Pancreas (tissue), 10 donors: ENCODE measurements at places on chromosomes 7 and 10.

GRCh38 chr7:2283074-2283473 is 31.2 kb downstream of the SNX8 start:
- H3K27ac ChIP-seq, result no peak overlapping the region
- H3K4me1 ChIP-seq, result no peaks in the 10 kb centered on the region
- H3K36me3 ChIP-seq, result no peaks in the 10 kb centered on the region
- no peak overlapping the region for H3K4me3 ChIP-seq
- no peaks in the 10 kb centered on the region for H3K27me3 ChIP-seq
- no peak for DNase-seq

GRCh38 chr7:46752881-46753366 is 829.0 kb downstream of the TNS3 start:
- no peak for DNase-seq
- H3K27me3 ChIP-seq, result no peaks in the 10 kb centered on the region
- H3K27ac ChIP-seq, result no peak overlapping the region
- no peaks in the 10 kb centered on the region for H3K36me3 ChIP-seq
- no peaks in the 10 kb centered on the region for H3K4me1 ChIP-seq

DNA sequence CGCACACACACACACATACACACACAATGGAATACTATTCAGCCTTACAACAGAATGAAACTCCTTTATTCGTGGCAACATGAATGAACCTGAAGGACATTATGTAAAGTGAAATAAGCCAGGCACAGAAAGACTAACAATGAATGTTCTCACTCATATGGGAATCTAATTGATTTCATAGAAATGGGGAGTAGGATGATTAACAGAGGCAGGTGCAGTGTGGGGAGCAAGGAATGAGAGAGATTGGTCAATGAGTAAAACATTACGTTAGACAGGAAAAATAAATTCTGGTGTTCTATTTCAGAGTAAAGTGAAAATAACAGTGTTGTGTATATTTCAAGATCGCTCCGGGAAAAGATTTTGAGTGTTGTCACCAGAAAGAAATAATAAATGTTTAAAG is 694.5 kb downstream of the NXPH1 start:
- H3K4me3 ChIP-seq, result no peak overlapping the region
- no peaks in the 10 kb centered on the region for H3K4me1 ChIP-seq
- H3K36me3 ChIP-seq, result no peaks in the 10 kb centered on the region

DNA sequence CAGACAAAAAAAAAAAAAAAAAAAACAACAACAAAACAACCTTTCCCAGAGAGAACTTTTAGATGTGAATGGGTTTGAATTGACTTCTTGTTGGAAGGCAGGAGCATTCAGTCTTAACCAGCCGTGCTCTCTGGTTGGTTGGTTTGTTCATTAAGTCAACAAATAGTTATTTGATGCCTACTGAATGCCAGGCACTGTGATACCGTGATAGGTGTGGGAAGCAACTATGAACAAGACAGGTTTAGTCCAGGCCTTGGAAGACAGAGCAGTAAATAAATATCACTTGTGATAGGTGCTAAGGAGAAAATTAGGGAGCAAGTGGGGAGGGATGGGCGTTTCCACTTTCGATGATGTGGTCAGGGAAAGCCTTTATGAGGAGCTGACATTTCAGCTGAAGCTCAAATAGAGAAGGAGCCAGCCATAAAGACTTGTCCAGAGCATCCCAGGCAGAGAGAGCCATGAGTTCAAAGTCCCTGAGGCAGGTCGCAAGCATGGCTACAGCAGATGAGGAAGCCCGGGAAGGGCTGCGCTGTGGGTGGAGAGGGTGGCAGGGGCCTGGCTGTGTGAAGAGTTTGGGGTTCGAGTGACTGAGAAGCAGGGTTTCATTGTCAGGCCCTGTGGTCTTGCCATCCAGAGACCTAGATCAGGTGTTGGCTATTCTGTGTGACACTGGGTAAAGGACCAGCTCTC is 8.0 kb downstream of the TSPAN15 start:
- H3K36me3 ChIP-seq, result no peaks in the 10 kb centered on the region
- H3K4me1 ChIP-seq, result peaks cover 9% of the 10 kb centered on the region
- no peak overlapping the region for H3K4me3 ChIP-seq
- peak overlapping the region; percentile 85 for H3K27ac ChIP-seq
- DNase-seq, result no peak

GRCh38 chr7:41592236-41592635 is 110.7 kb downstream of the INHBA start:
- no peaks in the 10 kb centered on the region for H3K36me3 ChIP-seq
- no peak for DNase-seq
- H3K4me1 ChIP-seq, result no peaks in the 10 kb centered on the region
- H3K4me3 ChIP-seq, result no peak overlapping the region

DNA sequence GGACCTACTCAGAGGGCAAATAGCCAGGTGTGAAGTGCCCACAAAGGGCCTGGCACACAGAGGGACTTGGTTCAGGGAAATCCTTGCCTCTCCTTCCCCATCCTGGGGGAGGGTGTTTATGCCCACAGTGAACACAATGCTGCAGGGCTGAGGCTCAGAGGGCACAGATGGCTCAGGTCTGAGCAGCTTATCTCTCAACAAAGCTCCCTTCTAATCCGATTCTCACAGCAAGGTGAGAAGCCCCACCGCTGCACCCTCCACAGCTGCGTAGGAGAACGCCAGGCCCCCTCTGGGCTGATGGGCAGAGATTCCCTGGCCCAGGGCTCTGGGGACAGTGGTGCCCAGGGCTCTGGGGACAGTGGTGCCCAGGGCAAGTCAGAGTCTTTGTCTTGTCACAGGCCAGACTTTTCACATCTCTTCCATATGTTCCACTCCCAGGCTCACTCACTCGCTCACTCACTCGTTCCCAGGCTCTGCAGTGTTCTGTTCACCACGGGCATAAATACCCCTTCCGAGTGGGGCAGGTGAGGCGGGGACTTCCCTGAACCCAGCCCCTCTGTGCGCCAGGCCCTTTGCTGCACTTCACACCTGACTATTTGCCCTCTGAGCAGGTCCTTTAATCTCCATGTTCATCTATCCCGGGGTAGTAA is 8.7 kb upstream of the CDHR1 start:
- no peak overlapping the region for H3K27ac ChIP-seq
- no peak overlapping the region for H3K4me3 ChIP-seq
- no peaks in the 10 kb centered on the region for H3K36me3 ChIP-seq
- no peak for DNase-seq
- no peaks in the 10 kb centered on the region for H3K4me1 ChIP-seq
- H3K27me3 ChIP-seq, result no peaks in the 10 kb centered on the region

DNA sequence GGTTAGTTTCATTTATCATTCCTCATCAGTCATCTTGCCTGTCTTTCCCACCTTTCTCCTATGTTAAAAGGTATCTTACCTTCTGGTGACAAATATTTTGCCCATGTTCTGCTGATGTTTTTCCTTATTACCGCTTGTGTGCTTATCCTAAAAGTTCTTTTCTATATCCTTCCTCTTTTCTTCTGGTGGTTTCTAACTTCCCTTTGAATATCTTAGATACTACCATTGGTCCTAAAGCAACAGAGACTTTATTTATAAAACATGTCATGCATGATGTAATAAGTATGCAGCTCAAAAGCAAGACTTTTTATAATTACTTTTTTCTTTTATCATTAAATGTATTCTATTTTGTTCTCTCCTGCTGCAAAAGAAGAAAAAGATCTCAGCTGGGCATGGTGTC is 24.8 kb downstream of the TBC1D12 start:
- no peaks in the 10 kb centered on the region for H3K4me1 ChIP-seq
- no peaks in the 10 kb centered on the region for H3K27me3 ChIP-seq
- DNase-seq, result no peak
- H3K4me3 ChIP-seq, result no peak overlapping the region

DNA sequence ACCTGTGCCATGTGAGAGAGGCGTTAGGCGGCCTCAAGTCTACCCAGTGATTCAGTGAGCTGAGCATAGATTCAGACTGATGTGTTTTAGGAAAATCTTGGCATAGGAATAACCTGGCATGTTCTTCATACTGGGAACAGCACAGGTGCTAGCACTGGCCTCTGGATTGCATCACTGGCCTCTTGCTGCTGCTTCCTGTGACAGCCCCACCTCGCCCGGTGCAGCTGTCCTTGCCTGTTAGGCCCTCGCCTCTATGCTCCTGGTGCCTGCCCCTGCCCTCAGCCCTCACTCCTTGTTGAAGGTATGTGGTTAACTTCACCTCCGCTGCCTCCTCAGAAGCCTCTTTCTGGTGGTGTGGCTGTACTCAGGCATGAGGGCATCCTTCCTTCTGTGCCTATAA is 46.2 kb downstream of the BLNK start:
- H3K36me3 ChIP-seq, result no peaks in the 10 kb centered on the region
- H3K4me3 ChIP-seq, result no peak overlapping the region
- no peaks in the 10 kb centered on the region for H3K27me3 ChIP-seq
- DNase-seq, result peak; percentile 32
- H3K27ac ChIP-seq, result no peak overlapping the region

DNA sequence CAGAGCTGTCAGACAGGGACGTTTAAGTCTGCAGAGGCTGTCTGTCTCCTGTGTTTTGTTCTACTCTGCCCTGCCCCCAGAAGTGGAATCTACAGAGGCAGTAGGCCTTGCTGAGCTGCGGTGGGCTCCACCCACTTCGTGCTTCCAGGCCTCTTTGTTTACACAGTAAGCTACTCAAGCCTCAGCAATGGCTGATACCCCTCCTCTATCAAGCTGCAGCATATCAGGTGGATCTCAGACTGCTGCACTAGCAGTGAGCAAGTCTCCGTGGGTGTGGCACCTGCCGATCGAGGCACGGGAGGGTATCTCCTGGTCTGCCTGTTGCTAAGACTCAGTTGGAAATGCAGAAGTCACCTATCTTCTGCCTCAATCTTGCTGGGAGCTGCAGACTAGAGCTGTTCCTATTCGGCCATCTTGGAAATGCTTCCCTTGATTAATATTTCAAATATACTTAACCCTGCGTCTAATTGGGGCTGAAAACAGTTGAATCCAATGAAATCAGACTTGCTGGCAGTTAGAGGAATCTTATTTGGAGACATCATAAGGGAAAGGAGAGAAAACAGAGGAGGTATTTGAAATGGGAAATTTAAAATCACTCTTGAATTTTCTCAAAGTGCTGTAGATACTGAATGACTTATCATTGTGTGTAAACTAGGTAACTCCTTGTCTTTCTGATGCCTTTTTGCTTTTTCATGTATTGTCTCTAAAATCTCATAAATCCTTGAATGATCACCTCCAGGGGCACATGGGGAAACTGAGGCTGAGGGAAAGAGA is 13.8 kb upstream of the CYP3A5 start:
- peak; percentile 49 for DNase-seq
- H3K36me3 ChIP-seq, result no peaks in the 10 kb centered on the region
- H3K4me1 ChIP-seq, result peaks cover 20% of the 10 kb centered on the region
- H3K27ac ChIP-seq, result peak overlapping the region; percentile 51

DNA sequence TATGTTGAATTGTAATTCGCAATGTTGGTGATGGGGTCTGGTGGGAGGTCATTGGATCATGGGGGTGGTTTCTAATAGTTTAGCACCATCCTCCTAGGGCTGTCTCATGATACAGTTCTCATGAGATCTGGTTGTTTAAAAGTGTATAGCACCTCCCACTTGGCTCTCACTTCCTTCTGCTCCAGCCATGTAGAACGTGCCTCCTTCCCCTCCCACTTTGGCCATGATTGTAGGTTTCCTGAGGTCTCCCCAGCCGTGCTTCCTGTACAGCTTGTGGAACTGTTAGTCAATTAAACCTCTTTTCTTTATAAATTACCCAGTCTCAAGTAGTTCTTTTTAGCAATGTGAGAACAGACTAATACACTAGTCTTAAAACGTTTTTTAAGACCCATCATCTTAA is 15.6 kb upstream of the HECW1 start:
- DNase-seq, result no peak
- no peaks in the 10 kb centered on the region for H3K27me3 ChIP-seq
- no peaks in the 10 kb centered on the region for H3K36me3 ChIP-seq
- H3K4me3 ChIP-seq, result no peak overlapping the region
- no peaks in the 10 kb centered on the region for H3K4me1 ChIP-seq

GRCh38 chr7:135508883-135509588 is 866 bp downstream of the CNOT4 start:
- H3K4me1 ChIP-seq, result peaks cover 4% of the 10 kb centered on the region
- H3K27me3 ChIP-seq, result no peaks in the 10 kb centered on the region
- no peaks in the 10 kb centered on the region for H3K36me3 ChIP-seq
- no peak for DNase-seq
- peak overlapping the region; percentile 62 for H3K4me3 ChIP-seq

DNA sequence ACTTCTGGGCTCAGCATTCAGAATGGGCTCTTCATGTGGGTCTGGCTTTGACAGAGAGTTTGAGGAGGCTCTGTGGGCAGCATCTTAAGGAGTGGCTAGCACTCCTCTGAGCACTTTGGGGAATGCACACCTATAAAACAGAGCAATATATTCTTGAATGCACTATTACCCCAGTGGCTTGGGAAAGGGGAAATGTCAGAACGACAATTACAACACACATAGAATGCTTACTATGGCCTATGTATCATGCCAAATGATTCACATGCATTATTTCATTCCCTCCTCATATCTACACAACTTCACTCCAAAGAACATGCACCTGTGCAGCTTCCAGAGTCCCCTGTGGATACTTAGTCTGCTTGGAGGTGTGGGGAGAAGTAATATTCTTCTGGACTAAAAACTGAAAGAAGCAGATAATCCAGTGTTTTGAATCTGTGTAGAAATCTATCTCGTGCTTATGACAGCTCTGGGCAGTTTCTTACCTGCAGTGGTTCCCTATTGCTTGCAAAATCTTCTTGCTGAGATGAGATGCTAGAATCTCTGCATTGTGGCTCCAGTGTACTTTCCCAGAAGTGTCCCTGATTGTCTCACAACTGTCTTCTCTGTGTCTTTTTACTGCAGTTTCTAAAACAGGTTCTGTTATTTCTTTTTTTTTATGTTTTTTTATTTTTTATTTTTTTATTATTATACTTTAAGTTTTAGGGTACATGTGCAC is 5.5 kb upstream of the MGAM start:
- H3K4me3 ChIP-seq, result no peak overlapping the region
- H3K4me1 ChIP-seq, result no peaks in the 10 kb centered on the region
- H3K27ac ChIP-seq, result no peak overlapping the region
- H3K36me3 ChIP-seq, result no peaks in the 10 kb centered on the region

DNA sequence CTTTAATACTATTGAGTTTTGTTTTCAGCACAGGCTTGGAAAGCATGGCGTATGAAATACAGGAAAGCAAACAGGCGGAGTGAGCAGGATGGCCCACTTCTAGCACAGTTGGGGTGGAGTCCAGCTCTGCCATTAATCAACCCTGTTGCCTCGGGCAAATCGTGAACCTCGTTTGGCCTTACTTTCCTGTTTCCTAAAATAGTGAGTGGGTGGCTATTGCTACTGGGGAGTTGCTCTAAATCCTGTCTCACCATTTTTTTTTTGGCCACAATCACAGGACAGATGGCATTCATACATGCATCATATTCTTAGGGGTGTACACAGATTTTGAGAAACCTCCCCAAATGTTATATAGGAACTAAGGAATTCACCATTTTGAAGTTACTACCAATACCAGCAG is 157.8 kb downstream of the ANLN start:
- H3K27ac ChIP-seq, result no peak overlapping the region
- H3K27me3 ChIP-seq, result no peaks in the 10 kb centered on the region
- no peaks in the 10 kb centered on the region for H3K4me1 ChIP-seq
- H3K36me3 ChIP-seq, result no peaks in the 10 kb centered on the region
- H3K4me3 ChIP-seq, result no peak overlapping the region
- DNase-seq, result no peak

- peaks cover 25% of the 10 kb centered on the region for H3K4me1 ChIP-seq
- peak overlapping the region; percentile 10 for H3K27ac ChIP-seq
- no peak overlapping the region for H3K4me3 ChIP-seq
- H3K27me3 ChIP-seq, result no peaks in the 10 kb centered on the region
Observed at GRCh38 chr7:137996871-137997270, 5.0 kb downstream of the CREB3L2 start.

GRCh38 chr10:45599646-45600045 is 72.9 kb downstream of the ZFAND4 start:
- DNase-seq, result no peak
- H3K4me1 ChIP-seq, result no peaks in the 10 kb centered on the region
- H3K4me3 ChIP-seq, result no peak overlapping the region
- H3K36me3 ChIP-seq, result no peaks in the 10 kb centered on the region
- H3K27me3 ChIP-seq, result no peaks in the 10 kb centered on the region
